ENCODE measurements at places on chromosomes 2 and 18.

DNA sequence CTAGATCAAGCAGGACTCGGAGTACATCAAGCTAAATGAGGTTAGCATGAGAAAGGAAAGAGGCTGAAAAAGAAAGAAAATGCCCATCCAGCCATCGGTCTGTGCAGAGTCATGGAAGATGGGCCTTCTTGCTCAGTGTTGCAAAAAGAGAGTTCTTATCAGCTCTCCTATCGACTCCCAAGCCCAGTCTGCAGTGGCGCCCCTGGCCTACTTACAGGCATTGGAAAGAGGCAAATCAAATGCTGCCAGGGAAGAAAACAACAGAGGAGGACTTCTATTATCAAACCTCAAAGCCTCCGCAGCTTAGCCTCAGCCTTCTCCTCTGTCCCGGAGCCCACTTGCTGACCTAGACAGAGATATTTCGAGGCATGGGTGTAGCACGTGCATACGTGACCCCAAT, 66.0 kb downstream of the CDH2 start:
- DNase-seq: no peak

DNA sequence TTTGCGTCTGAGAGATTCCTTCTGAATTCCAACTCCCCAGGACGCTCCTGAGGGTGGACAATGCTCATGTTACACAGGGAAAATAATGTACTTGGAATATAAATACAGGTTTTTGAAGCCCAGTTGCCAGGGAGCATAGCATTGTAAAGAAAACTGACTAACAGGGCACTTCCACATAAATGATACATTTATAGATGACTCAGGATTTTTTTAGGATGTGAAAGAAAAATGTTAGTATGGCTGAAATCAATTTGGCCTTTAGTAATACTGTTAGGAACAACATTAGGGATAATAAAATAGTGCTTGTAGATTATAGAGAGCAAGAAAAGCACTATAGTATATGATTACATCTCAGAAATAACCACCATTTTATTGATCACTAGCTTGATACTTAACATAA, 23.6 kb downstream of the ZNF397 start:
- DNase-seq: no peak

- no peak for DNase-seq
Observed at GRCh38 chr2:14094592-14094991, 537.9 kb upstream of the LRATD1 start.

DNA sequence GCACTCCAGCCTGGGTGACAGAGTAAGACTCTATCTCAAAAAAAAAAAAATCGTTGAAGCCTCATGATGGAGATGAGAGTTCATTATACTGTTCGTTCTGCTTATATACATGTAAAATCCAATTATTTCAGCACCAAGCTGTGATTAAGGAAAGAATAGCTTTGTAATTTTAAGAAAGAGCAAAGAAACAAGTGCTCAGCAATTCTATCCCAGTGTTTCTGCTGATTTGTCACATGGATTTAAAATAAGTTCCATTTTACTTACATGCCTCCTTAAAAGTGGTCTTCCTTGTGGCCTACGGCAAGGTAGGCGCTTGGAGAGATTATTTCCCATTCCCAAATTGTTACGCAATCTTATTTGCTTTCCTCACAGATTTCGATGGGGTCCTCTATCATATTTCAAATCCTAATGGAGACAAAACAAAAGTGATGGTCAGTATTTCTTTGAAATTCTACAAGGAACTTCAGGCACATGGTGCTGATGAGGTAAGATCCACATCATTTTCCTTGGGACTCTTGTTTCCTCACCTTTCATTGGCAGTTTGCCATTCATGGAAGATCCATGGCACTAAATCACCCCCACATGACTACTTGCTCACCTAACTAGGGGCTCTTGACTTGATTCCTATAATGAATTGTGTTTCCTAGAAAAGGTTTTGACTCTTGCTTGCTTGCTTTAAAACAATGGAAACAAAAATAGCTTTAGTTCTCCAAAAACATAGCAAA, 11.5 kb downstream of the ARPC2 start:
- no peak for DNase-seq

DNA sequence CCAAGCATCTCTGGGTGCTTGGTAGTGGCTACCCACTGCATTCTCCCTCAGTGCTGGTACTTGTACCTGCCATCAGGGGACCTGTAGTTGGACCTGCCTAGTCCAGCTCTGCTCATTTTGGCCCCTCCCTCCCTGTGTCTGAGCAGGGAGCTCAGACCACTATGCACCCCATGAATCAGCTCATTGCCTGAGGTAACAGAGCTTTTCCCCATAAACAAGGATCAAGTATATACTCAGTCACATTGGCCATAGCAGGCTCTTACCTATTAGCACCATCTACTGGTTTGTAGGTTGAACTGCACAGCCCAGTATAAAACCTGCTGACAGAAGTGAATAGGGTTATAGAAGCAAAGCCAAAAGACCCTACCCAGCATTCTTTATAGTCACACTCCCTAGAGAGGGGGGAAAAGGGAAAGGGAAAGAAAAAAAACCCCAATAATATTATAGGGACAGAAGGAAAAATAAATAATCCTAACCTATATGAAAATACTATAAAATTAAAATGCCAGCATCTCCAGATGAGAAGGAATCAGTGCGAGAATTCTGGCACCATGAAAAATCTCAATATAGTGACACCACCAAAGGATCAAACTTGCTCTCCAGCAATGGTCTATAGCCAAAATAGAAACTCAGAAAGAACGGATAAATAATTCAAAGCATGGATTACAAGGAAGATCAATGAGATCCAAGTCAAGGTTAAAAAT, 6.9 kb upstream of the FLACC1 start:
- peak; percentile 1 for DNase-seq

GRCh38 chr2:6771634-6772611, 93.8 kb downstream of the CMPK2 start:
- DNase-seq: peak; percentile 96

DNA sequence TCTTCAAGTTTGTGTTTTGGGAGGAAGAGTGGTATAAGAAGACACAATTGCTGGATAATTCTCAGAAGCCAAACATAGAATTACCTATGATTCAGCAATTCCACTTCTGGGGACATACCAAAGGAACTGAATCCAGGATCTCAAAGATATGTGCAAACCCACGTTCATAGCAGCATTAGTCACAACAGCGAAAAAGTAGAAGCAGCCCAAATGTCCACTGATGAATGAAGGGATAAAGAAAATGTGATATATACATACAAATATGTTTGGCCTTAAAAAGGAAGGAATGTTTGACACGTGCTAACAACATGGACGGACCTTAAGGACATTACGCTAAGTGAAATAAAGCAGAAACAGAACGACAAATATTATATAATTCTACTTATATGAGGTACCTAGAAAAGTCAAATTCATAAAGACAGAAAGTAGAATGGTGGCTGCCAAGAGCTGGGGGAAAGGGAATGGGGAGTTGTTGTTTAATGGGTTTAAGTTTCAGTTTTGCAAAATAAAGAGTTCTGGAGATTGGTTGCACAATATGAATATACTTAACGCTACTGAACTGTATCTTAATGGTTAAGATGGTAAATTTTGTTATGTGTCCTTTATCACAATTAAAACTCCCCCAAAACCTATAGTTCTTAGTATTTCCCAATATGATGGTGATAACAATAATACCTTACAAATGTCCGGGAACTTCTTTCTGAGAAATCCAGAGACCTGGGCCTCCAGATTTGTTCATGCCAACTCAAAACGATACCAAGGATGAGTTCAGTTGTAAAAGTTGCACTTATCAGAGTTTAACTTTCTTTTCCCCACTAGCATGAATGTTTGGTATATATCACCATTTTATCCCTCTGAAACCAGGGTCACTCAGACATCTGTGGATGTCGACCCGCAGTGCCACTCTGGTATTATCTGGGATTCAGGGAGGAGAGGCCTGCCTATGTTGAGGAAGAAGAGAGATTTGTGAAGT, 33.7 kb upstream of the WIPF1 start:
- DNase-seq: no peak

DNA sequence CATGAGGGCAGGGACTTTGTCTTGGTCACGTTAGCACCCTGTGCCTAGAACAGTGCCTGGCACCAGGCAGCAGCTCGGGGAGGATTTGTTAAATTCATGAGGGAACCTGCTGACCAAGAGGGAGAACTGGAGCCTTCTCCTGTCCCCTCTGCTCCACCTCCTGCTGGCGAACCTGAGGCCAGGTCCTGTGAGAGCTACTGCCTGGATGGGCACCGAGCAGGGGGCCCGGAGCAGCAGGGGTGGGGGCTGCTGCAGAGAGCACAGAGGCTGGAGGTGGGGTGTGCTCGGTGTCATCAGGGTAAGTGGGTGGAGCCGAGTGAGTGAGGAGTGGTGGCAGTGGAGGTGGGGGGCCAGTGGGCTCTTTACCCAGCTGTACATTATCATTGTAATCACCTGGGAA, 52.1 kb upstream of the FAHD2A start:
- no peak for DNase-seq

DNA sequence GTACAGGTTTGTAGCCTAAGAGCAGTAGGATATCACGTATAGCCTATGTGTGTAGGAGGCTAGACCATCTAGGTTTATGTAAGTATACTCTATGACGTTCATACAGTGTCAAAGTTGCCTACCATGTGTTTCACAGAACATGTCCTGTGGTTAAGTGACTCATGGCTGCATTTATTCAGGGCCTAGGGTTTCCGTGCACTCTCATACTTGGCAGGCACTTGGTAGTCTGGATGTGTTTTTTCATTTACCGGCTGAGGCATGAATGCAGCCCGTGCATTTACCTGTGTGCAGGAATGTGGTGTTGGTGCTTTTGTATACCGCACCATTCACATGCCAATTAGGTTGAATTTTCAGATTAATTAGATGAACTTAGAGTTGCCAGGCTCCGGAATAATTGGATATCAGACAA, 43.4 kb downstream of the MYL12B start:
- no peak for DNase-seq

DNA sequence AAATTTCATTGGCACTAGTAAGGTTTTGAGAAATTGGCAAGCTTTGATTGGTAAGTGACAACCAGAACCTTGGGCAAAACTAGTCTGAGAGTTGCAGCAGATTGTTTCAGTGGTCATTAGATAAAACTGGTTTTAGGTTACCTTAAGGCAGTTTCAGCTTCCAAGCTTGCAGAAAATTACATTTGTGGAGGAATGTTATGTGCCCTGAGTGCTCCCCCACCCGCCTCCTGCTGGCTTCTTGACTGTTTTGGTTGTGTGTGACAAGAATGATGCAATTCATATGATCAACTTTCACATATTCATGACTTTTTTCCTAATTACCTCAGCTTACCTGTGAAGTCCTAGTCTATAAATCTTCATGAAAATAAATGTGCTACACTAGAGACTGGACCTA, 599.5 kb upstream of the ZNF804A start:
- DNase-seq: no peak

DNA sequence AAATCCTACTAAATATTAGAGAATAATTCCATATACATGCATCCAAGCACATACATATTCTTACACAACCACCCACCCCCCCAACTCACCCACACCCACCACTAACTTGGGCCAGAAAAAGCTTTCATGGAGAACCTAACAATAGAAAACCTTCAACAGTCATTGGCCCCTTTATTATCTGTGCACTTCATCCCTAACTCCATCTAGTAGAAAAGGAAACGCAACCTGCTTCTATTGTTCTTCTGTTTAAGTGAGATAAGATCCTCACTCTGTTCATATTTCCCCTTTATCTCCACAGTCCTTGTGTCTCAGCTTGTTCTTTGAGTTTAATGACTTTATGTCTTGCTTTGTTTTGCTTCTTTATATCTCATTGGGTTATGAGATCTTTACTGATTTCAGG, 1740.2 kb upstream of the CELF4 start:
- no peak for DNase-seq

- no peak for DNase-seq
Observed at GRCh38 chr18:9710037-9710436, 1.9 kb downstream of the RAB31 start.

DNA sequence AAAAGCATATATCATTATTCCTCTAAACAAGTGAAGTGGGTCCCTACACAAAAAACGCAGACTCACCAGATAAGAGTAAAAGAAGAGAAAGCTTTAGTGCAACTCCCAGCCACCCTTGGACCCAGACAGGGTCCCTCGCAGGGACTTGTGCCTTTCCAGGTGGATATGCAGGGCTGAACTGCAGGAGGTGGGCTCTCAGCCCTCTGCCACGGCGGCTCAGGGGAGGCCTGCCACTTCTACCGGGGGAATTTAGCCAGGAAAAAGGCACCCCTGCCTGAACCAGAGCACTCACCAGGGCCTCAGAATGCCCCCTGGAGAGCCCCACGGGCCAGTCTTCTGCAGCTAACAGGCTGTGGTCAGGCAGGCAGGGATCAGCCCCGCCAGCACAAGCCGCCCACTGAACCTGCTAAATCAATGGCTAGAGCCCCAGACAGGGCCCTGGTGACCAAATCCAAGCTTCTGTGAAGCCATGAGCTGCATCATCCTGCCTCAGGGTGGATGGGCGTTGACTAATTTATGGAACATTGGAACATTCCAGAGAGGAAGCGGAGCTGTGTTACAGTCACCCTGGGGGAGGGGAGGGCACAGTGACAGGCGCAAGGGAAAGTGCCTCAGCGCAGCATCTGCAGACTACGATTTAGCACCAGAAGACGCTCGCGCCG, 209.3 kb downstream of the EIPR1 start:
- no peak for DNase-seq

GRCh38 chr2:26993768-26994167, 23.3 kb downstream of the MAPRE3 start:
- no peak for DNase-seq

DNA sequence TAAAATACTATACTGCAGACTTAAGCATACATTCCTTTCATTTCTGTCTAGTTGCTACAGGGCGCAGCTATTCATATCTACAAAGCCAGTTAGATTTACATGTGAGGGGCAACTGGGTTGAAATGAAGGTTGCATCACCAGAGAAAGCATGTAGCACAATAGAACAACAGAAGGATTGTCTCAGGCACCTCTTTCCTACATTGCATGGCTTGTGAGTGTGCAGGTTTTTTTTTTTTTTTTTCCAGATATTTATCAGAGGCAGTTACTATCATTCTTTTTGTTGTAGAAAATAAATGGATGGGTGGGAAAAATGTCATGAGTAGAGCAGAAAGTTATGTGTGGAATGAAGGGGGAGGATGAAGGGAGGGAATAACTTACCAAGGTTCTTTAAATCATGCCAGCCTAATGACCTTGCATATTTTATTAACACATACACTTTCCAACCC, 86.8 kb downstream of the ERBB4 start:
- DNase-seq: no peak
